ENCODE measurements at places on chromosomes 6 and 20. TPM values are rescaled to one million over a fixed set of nuclear protein-coding genes. Genes with fewer than 3 reads are reported as not detected.

QRSL1 gene
- total RNA-seq: 8.6 TPM

LRFN2 gene
- total RNA-seq: 0.35 TPM

IPCEF1 gene
- 2.1 TPM for total RNA-seq

STMND1 gene
- total RNA-seq: 8.6 TPM

MICAL1 gene
- total RNA-seq: 24.0 TPM

KHDC1L gene
- not detected for total RNA-seq

GSTA2 gene
- not detected for total RNA-seq

CST5 gene
- not detected for total RNA-seq

HLA-DQA2 gene
- total RNA-seq: not detected

HDAC2 gene
- 66.7 TPM for total RNA-seq

GRCh38 chr6:168385037-168385759 is 55.8 kb upstream of the SMOC2 start:
- H3K36me3 ChIP-seq: no peaks in the 10 kb centered on the region
- DNase-seq: no peak
- H3K27ac ChIP-seq: no peak overlapping the region
- H3K27me3 ChIP-seq: no peaks in the 10 kb centered on the region
- H3K4me3 ChIP-seq: no peak overlapping the region
- H3K4me1 ChIP-seq: peaks cover 2% of the 10 kb centered on the region

DNA sequence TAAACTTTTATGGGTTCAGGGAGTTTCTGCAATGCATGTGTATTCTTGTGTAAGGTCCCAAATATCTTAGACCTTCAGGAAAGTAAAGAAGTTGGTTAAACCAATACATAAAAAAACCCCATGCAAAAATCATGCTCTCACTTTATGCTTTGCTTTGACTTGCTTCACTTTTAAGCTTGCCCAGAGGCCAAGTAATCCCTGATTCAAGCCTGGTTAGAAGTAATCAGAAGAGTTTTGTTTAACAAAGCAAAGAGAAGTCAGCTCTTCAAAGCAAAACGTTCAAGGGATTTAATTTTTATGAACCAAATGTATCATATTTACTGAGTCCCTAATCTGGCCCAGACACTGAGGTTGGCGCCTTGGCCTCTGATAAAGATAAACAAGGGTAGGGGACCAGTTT is 26.7 kb upstream of the FNDC1 start:
- H3K4me3 ChIP-seq: no peak overlapping the region
- H3K36me3 ChIP-seq: no peaks in the 10 kb centered on the region
- no peak for DNase-seq
- no peak overlapping the region for H3K27ac ChIP-seq
- no peaks in the 10 kb centered on the region for H3K4me1 ChIP-seq
- H3K27me3 ChIP-seq: no peaks in the 10 kb centered on the region

GRCh38 chr6:41672016-41672415 is 33.7 kb downstream of the MDFI start:
- no peaks in the 10 kb centered on the region for H3K27me3 ChIP-seq
- H3K27ac ChIP-seq: no peak overlapping the region
- no peak for DNase-seq
- no peaks in the 10 kb centered on the region for H3K4me1 ChIP-seq

DNA sequence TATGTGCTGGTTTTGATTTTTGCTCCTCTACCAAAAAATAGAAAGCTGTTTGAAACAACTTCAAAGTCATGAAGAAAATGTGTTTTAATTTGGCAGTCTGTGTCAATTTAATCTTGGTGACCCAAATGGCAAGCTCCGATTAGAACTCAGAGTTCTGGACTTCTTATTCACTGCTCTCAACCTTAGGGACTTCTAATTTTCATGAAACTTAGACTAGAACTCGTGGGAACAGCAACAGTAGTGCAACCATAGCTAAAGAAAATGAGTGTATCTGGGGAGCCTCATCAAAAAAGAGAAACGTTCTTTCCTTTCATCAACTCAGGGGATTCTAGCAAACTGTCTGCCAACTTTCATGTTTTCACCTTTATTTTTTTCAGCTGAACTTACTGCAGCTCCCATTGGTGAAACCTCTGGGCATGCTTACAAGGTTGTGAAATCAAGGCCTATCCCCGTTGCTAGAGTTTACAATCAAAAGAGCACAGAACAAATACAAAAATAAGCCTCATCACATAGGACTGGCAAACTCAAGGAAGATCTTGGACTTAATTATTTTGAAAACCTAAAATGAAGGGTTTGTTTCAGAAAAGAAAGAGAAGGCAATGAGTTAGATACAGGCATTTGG is 114.0 kb upstream of the HSF2 start:
- no peak for DNase-seq
- H3K27ac ChIP-seq: no peak overlapping the region
- no peaks in the 10 kb centered on the region for H3K36me3 ChIP-seq
- no peaks in the 10 kb centered on the region for H3K4me1 ChIP-seq
- no peak overlapping the region for H3K4me3 ChIP-seq

DNA sequence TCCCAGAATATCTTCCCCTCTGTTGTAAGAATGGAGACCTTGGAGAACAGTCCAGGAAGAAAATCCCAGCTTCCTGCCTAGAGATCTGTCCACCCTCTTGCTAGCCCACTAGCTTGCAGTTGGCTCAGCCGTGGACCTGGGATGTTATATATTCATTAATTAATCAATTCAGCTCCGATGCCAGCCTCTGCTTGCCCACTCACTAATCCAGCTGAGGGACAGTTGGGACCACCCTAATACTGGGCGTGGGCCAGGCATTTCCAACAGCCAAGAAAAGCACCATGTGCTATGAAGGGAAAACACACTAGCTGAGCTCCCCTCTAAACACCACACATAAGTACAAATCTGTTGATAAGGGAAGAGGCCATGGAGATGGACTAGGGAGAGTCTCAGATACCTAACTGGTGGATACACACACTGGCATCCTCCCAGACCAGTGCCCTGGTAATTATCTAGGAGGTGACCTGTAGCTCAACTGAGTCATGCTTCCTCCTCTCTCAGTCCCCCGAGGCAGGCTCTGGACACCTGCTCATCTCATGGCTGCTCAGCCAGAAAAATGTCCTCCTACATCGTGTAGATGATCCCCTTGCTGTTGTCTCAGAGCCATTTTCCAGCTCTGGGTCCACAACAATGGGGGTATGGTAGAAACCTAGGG is 78.9 kb downstream of the ANKRD60 start:
- H3K27ac ChIP-seq: no peak overlapping the region
- H3K4me1 ChIP-seq: peaks cover 16% of the 10 kb centered on the region
- no peak overlapping the region for H3K4me3 ChIP-seq
- H3K36me3 ChIP-seq: no peaks in the 10 kb centered on the region
- DNase-seq: no peak

DNA sequence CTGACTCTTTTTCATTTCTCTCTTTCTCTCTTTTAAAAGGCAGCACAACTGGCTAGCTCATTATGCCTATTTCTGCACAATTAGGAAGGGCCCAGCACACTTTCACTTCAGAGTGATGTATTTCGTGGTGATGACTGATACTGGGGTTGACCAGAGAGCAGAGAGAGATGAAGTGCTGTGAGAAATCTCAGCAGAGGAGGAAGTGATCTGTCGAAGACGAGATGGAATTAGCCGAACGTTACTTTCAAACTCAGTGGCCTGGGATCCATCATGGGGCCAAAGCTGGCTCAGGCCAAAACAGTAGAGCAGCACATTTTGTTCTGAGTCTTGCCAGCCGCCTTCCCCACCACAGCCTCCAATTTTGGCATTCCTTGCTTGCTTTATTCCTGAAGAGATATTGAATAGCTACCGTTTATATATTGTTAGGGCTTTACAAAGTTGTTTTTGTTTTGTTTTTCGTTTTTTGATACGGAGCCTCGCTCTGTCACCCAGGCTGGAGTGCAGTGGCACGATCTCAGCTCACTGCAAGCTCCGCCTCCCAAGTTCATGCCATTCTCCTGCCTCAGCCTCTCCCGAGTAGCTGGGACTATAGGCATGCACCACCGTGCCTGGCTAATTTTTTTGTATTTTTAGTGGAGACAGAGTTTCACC is 213.2 kb upstream of the ECI2 start:
- H3K4me1 ChIP-seq: no peaks in the 10 kb centered on the region
- H3K27ac ChIP-seq: no peak overlapping the region
- H3K4me3 ChIP-seq: no peak overlapping the region
- H3K36me3 ChIP-seq: no peaks in the 10 kb centered on the region
- no peaks in the 10 kb centered on the region for H3K27me3 ChIP-seq
- DNase-seq: no peak

- no peak overlapping the region for H3K27ac ChIP-seq
- H3K4me3 ChIP-seq: no peak overlapping the region
- H3K27me3 ChIP-seq: no peaks in the 10 kb centered on the region
- H3K36me3 ChIP-seq: no peaks in the 10 kb centered on the region
These were observed 2.6 kb downstream of the TOMM6 start for GRCh38 chr6:41790045-41790444.

- H3K27me3 ChIP-seq: no peaks in the 10 kb centered on the region
- H3K27ac ChIP-seq: no peak overlapping the region
- DNase-seq: no peak
- H3K4me3 ChIP-seq: no peak overlapping the region
- no peaks in the 10 kb centered on the region for H3K36me3 ChIP-seq
These were observed 26.5 kb downstream of the CYP21A2 start for GRCh38 chr6:32064706-32065105.

DNA sequence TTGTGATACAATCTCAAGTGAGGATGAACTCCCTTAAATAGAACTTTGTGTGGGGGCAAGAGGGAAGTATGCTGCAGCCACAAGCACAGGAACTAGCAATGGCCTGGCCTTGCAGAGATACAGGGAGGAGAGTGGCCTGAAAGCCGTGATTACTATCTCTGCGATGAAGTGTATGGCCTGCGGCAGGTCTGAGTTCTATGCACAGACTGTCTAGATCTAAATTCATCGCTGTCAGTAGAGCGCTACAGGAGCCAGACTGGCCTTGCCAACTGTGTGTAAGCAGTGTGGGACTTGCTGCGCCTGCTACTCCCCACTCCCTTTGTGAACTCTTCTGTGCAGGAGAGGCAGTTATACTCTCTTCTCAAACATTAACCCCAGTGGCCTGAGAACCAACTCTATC is 997.0 kb downstream of the GRIK2 start:
- no peak for DNase-seq
- no peak overlapping the region for H3K27ac ChIP-seq
- no peaks in the 10 kb centered on the region for H3K4me1 ChIP-seq
- H3K27me3 ChIP-seq: no peaks in the 10 kb centered on the region
- no peak overlapping the region for H3K4me3 ChIP-seq

- no peak overlapping the region for H3K4me3 ChIP-seq
- H3K4me1 ChIP-seq: peaks cover 5% of the 10 kb centered on the region
- no peak for DNase-seq
- no peaks in the 10 kb centered on the region for H3K27me3 ChIP-seq
- no peaks in the 10 kb centered on the region for H3K36me3 ChIP-seq
- H3K27ac ChIP-seq: no peak overlapping the region
These were observed 2.4 kb upstream of the SYTL3 start for GRCh38 chr6:158647501-158647900.

GRCh38 chr6:137291441-137291840 is 72.3 kb upstream of the IFNGR1 start:
- no peak overlapping the region for H3K4me3 ChIP-seq
- no peaks in the 10 kb centered on the region for H3K4me1 ChIP-seq
- no peaks in the 10 kb centered on the region for H3K36me3 ChIP-seq
- H3K27ac ChIP-seq: no peak overlapping the region
- DNase-seq: no peak

GRCh38 chr6:157657754-157658153 is 165.3 kb upstream of the SNX9 start:
- no peaks in the 10 kb centered on the region for H3K36me3 ChIP-seq
- no peak overlapping the region for H3K27ac ChIP-seq
- no peak overlapping the region for H3K4me3 ChIP-seq
- H3K27me3 ChIP-seq: no peaks in the 10 kb centered on the region
- no peak for DNase-seq

DNA sequence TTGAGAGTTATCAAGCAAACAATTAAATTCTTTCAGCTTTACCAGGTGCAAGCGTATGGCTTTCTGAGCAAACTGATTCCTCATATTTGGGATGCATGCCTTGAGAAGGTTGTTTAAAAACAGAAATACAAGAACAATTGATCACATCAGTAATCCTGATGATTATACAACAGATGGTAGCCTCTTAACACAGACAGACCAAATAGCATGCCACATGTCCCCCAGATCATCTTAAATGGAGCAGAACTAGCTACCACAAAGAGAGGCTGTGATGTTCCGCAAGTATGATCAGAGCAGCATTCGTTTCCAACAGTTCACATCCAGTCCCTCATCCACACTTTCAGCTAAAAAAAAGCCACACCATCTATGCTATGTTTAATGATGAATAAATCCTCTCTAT is 246.2 kb upstream of the NRSN1 start:
- H3K4me3 ChIP-seq: no peak overlapping the region
- no peak for DNase-seq
- H3K27me3 ChIP-seq: no peaks in the 10 kb centered on the region
- no peaks in the 10 kb centered on the region for H3K36me3 ChIP-seq
- no peak overlapping the region for H3K27ac ChIP-seq

DNA sequence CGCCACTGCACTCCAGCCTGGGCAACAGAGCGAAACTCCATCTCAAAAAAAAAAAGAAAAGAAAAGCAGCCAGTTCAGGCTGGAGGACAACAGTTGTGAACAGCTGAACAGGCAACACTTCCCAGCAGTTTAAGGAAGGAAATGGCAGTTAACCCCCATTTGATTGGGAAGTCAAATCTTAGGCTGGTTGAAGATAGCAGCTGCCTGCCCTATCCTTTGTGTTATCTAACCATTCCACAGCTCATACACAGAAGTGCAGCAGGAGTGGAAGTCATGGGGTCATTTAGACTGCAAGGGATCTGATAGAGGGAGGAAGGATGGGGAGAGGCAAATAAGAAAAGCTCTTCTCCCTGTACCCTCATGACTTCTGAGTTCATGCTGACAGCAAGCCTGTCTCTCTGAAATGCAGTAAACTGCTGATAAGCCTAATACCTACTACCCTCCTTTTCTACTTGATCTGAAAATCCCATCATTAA is 35.3 kb downstream of the KCTD20 start:
- H3K27ac ChIP-seq: no peak overlapping the region
- H3K4me1 ChIP-seq: no peaks in the 10 kb centered on the region
- no peak for DNase-seq
- no peaks in the 10 kb centered on the region for H3K27me3 ChIP-seq
- no peaks in the 10 kb centered on the region for H3K36me3 ChIP-seq
